Activated naive CD4-positive, alpha-beta T cell treated with anti-CD3 and anti-CD28 coated beads, Interleukin-2, amount 50 U/mL, for 72 hours (primary cell): ENCODE measurements at places on chromosomes 12 and 14.

- DNase-seq = no peak
Measured at GRCh38 chr12:69120354-69120753, 119.0 kb upstream of the CPSF6 start.

DNA sequence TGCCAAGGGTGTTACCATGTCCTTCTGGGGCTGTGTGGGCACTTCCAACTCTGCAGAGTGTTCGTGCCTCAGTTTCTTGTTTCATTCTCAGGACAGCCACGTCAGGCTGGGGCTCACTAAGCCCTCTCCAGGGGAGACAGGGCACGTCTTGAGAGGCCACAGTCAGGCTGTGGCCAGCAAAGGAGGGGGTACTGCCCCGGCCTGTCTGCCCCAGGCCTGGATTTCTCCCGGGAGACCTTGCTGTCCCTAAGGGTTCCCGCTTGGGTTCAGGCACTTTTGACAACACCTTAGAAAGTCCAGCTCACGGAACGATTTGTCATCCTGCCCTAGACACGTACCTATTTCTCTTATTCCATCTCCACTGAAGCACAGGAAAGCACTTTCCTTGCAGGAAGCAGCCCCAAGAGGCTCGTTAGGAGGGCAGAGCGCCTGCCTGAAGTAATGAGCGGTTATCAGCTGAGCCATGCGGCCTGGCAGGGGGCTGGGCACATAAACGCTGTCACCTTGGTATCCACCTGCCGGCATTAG, 290.4 kb upstream of the RTL1 start:
- no peak for DNase-seq

- no peak for DNase-seq
Measured at GRCh38 chr12:6171409-6172015, 28.7 kb upstream of the CD9 start.

DNA sequence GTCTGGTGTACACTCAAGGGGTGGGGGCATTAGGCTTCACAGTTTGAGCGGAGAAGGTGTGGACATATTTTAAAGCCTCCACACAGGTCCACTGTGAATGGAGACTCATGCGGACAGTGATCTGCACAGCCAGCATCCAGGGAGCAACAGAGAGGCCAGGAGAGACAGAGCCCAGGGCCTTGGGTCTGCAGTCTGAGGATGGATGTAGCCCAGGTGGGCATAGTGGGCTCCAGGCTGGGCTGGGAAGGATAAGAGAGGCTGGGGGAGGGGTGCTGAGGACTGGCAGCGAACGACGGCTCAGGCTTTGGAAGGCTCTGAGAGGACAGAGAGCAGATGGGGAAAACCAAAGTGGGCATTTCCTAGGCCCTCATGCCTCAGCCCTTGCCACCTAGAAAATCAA, 128.8 kb downstream of the PAPOLA start:
- DNase-seq = no peak

- no peak for DNase-seq
Measured at GRCh38 chr14:44428231-44428945, 78.7 kb downstream of the FSCB start.

DNA sequence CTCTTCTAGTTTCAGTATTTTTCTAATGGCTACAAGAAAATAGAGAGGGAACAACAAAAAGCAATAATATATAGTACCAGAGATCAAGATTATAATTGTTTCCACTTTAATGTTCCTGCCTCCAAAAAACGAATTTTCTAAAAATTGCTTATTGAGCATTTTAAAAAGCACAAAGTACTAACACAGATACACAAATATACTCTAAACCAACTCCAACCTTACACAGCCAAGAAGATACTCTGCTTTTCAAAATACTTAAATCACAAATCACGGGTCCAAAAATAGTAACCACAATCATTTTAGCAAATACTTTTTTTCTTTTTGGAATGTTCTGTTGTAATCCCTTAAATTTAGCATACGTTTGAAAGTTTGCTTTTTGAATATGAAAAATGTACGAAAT, 2.0 kb downstream of the YAF2 start:
- DNase-seq = no peak

- no peak for DNase-seq
Measured at GRCh38 chr12:120586206-120586605, 5.0 kb upstream of the POP5 start.

GRCh38 chr14:72052356-72052755, 120.1 kb downstream of the RGS6 start:
- DNase-seq = no peak

- peak; percentile 34 for DNase-seq
Measured at GRCh38 chr14:101200008-101200649, 296.6 kb upstream of the RTL1 start.

- no peak for DNase-seq
Measured at GRCh38 chr14:72613231-72613974, 280.5 kb downstream of the DPF3 start.

GRCh38 chr12:49377386-49377785, 10.1 kb downstream of the SPATS2 start:
- no peak for DNase-seq

GRCh38 chr14:54050759-54051158, 94.1 kb upstream of the BMP4 start:
- no peak for DNase-seq

DNA sequence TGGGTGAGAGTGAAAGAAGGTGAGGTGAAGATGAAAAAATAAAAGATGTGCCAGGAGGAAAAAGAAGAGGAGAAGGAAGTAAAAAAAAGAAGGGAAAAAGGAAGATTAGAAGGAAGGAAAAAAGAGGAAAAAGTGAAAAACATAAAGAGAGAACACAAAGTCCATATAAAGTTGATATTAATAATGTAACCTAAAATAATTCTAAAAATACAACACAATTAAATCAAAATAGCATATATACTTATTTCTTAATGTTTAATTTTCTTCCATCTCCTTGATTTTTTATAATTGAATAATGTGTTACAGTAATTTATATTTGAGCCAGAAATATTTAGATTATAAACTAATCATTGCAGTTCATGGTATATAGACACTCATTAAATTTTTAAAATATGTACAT, 124.4 kb upstream of the NOVA1 start:
- no peak for DNase-seq

GRCh38 chr12:78155546-78155945, 324.9 kb downstream of the NAV3 start:
- no peak for DNase-seq

DNA sequence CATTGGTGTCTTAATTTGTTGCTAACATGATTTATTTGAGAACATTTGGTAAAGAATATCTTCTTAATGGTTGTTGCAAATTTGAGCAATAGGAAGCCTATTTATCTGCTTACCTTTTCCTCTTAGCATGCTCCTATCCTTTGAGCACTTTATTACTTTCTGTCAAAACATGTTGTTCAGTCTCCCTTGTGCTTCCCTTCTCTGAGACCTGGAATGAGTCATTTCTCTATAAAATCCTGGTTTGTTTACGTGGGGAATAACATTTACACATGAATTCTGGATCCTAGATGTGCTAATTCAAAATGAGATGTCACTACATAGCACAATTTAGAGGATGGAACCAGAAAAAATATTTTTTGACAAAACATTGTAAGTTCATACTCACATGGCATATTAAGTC, 844.0 kb upstream of the LRFN5 start:
- no peak for DNase-seq

GRCh38 chr12:44053549-44054127, 217.8 kb downstream of the TMEM117 start:
- DNase-seq = no peak

GRCh38 chr12:39294715-39295114, 148.2 kb downstream of the KIF21A start:
- no peak for DNase-seq

DNA sequence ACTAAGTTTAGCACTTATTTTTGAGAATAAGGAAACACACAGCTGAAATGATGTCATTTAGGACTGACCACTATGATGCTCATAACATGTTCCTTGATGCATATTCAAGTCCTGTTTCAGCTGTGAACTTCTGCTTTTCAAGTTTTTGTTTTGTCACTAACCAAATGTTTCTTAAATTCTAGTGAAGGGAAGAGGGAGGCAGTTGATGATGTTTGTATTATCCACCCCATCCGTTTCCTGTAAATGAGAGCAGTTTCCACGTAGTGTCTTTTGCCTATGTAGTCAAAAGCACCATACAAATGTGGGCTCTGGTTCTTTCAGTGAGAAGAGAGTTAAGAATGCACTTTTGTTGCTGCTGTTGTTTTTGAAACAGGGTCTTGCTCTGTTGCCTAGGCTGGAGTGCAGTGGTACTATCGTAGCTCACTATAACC, 491.8 kb downstream of the PCNX1 start:
- DNase-seq = peak; percentile 13

- DNase-seq = no peak
Measured at GRCh38 chr12:48863291-48863690, 2.4 kb downstream of the RND1 start.

DNA sequence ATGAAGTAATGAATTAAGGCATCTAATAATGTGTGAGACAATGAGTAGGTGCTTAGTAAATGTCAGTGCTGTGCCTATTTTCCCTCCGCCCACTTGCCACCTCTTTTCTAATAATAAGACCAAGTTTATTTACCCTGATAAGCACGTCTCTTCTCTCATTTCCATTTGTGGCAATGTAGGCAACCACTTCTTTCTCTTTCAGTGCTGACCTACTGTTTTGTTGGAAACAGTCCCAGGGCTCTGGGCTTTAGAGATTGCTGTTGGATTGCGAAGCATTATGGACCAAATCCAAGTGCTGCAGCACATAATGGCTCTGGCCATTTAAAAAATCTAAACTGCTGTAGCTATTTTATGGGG, 141.3 kb upstream of the PLEKHG7 start:
- no peak for DNase-seq

DNA sequence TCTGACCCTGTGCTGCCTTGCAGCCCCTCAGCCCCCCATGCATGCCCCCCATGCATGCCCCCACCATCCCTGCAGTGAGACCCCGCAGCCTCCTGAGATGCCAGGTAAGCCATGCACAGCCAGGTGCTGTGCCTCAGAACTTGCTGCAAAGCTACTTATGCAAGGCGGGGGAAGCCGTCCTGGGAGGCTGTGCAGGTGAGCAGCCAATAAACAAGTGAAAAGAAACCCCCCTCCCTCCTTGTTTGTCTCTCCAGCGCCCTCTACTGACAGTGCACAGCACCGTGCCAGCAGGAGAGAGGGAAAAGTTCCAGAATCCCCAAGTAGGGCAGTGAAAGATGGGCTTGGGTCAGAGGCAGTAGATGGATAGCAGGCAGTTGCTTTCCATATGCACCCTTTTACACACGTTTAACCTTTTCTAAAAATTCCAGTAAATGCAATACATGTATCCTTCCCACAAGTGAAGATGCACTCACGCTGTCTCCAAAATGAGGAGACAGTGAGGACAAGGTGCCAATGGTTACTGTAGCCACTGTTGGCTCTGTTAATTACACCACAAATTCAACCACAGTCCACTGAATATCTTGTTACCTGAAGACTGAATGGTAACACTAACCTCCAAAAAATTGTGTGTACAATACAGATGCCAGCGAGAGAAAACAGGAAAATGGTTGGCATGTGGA, 18.0 kb downstream of the TNFAIP2 start:
- DNase-seq = no peak

DNA sequence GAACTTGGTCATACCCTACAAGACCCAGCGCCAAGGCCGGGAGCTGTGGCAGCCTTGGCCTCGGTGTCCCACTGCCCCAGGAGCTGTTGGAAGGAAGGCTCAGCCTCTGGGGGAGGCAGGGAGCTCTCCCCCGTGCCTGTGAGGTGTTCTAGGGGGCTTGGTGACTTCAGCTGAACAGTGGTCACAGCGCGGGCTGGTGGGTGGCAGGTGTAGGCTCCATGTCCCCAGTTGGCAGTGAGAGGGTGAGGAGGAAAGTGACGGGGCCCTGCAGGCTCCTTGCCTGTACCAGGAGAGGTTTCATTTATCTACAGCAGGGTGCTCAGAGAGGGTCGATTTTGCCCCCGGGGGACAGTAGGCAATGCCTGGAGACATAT, 47.5 kb downstream of the DLK1 start:
- DNase-seq = no peak

DNA sequence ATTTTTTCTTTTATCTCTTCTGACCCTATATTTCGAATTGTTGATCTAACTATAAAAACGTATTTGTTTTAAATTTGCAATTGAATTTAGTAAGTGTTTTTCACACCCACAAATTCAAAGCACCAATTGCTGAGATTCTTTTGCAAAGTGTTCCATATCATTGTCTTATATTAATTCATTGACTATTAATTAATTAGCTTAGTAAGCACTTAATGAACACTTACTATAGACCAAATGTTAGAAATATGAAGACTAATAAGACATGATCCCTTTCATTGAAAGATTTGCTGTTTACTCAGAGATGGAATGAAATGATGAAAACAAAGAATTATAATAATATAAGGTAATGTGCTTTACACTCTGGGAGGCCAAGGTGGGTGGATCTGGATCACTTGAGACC, 14.2 kb downstream of the ANO4 start:
- DNase-seq = no peak
